ENCODE measurements at places on chromosomes 1 and 21. TPM values are rescaled to one million over a fixed set of nuclear protein-coding genes. Genes with fewer than 3 reads are reported as not detected.

HDAC1 gene
- 171 TPM for polyA plus RNA-seq

SPRR2E gene
- not detected for polyA plus RNA-seq

LCE6A gene
- not detected for polyA plus RNA-seq

CCDC27 gene
- not detected for polyA plus RNA-seq

REN gene
- not detected for polyA plus RNA-seq

SYPL2 gene
- polyA plus RNA-seq = 0.22 TPM

RGS8 gene
- polyA plus RNA-seq = not detected

NRAS gene
- polyA plus RNA-seq = 29.6 TPM

CITED4 gene
- 27.4 TPM for polyA plus RNA-seq

EDARADD gene
- polyA plus RNA-seq = 2.5 TPM

CCDC190 gene
- polyA plus RNA-seq = not detected

NEK2 gene
- polyA plus RNA-seq = 0.60 TPM

HES2 gene
- polyA plus RNA-seq = not detected

GRHL3 gene
- polyA plus RNA-seq = not detected

MCOLN2 gene
- 2.7 TPM for polyA plus RNA-seq

ATP8B2 gene
- 55.6 TPM for polyA plus RNA-seq

LCE2C gene
- polyA plus RNA-seq = not detected
